Stimulated activated naive CD8-positive, alpha-beta T cell treated with anti-CD3 and anti-CD28 coated beads, Interleukin-15, Interleukin-2, amounts not matched to agents 100 U/mL and 50 U/mL, for 24 hours (primary cell): ENCODE measurements at places on chromosomes 12 and 14.

DNA sequence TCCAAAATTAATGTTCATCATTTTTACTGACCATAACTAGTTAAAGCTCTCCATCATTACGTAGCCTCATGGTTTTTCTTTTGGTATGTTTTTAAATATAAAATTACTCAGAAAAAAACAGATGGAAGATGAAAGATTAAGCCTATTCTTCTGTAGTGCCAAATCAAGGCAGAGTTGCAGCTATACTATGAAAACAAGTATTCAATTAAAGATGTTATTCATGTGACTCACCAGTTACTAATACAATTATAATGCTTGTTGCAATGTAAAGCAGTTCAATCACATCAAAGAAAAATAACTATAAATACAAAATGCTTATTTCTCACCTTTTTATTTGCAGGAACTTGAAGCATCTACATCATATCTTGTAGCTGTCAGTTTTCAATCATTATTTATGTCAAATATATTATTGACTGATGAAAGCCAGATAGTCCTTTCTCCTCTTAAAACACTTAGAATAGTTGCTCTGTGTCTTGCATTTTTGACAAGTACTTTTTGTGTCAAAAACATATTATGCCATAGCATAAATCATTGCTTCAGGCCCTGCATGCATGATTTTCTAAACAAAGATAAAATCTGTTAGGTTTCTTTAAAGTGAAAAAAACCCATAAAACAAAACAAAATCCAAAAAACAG lies 36.0 kb upstream of the TRHDE start:
- no peak for DNase-seq

DNA sequence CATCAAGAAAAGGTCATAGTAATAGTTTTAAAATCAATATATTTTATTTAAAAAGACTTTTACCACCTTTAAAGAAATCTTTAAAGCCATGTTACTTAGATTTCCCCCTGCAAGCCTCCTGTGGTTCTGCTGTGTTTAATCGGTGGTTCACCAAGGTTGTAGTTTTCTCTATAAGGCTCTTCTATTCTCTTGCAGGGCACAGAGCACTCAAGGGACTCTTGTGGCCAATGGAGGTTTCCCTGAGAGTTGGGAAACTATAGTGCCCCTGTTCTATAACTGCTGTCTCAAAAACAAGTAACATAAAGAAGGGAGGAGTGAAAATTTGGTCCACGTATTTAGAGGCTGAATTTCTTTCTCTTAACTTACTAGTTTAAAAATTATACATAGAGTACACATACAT lies 25.0 kb downstream of the DACT1 start:
- no peak for DNase-seq

DNA sequence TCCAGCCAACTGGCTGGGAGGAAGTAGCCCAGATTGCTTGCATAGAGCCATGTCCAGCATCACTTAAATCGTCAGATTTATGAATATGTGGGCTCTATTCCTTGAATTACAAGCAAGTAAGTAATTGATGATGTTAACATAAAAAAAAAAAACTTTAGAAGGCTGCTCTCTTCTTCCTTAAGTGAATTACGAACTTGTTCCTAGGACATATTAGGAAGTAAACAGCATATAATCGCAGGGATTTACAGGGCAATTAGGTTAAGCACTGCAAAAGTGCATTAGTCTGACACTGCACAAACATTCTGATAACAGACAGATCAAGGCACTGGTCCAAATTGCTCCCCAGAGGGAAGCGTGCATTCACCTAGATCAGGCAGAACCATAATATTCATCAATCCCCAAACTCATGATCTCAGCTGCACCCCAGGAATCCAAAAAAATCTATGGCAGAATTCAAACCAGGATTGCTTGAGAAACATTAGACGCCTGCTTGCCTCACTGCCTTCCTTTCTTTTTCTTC lies 293.2 kb downstream of the TMEM132D start:
- no peak for DNase-seq

DNA sequence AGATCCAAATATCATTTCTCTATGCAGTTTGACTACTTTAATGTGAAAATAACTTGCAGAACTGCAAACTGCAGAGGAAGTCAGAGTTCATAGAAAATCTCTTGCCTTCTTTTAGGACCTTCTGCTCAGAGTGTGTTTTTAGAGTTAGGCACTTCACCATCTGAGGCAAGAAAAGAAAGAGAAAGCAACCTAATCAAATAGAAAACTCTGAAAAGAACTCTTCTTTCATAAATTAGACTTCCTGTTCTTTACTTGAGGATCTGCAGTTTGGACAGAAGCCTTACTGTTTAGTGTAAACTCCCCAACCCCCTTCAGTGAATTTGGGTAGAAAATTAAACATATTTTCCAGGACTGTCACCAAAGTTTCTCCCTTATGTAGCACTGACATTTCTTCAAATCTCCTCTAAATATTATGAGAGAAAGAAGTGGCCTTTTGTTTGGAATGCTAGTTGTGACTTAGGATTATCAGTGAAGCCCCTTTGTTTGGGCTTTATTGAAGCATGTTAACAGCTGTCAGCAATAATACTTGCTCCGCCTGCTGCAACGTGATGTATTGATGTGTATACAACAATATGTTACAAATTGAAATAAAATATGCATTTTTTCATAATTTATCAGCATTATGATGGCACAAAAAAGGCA lies 99.5 kb downstream of the PDZRN4 start:
- no peak for DNase-seq

GRCh38 chr14:61574514-61574807 lies 120.9 kb upstream of the HIF1A start:
- DNase-seq = no peak

DNA sequence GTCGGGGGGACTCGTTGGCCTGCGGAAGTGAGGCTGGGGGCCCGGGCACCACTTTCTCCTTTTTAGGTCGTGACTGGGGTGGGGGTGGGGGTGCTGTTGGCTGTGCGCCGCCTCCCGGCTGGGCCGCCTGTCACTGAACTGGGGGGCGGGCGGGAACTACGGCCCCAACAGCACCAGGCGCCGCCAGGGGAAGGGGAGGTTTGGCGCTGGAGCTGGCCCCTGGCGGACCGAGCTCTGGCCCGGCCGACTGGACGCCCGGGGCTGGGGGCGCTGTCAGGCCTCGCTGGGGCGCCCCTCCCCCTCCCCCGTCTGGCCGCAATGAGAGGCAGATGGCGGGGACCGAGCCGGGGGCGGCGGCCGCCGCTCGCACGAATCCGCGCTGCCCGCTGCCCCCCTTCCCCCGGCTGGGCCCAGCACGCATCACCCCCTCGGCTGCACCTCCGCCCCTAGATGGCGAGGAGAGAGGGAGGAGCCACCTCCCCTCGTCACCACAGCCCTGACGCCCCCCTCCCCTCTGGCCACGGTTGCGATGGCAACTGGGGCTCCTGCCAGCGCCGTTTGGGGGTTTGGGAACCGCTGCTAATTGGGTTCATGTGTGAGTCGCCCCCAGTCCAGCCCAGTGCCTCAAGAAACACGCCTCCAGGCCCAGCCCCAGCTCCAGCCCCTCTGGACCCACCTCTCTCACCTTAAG lies 723 bp downstream of the NFATC4 start:
- DNase-seq = peak; percentile 42
